Stimulated activated CD8-positive, alpha-beta memory T cell treated with anti-CD3 and anti-CD28 coated beads, Interleukin-2, amount 100 ng/mL, for 1 hour (primary cell): ENCODE measurements at places on chromosomes 7 and 10.

DNA sequence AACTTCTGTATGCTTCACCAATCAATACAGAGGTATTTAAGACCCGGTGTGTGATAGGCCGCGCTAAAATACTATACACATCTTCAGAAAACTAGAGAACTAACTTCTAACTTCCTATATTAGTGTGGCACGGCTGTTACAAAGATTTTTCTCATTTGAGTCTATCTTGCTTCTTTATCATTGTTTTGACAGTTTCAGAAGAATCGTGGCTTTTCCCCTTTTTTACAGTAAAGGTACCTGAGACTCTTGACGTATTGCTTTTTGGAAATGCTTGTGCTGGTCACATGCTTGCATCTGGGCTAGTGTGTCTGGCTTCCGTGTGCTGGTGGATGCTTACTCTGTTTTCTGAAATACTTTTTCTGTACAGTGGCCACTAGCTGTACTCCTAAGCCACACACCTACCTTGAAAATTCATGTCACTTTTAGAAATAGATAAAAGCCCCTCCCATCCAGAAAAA lies 12.7 kb downstream of the IKZF1 start:
- no peak for DNase-seq

- DNase-seq = peak; percentile 82
Observed at GRCh38 chr7:102433219-102434038, at the start of gene ORAI2. Gene ORAI2 (plus strand): TSS chr7:102433575. CDS start chr7:102438957, 5,382 bp downstream.

DNA sequence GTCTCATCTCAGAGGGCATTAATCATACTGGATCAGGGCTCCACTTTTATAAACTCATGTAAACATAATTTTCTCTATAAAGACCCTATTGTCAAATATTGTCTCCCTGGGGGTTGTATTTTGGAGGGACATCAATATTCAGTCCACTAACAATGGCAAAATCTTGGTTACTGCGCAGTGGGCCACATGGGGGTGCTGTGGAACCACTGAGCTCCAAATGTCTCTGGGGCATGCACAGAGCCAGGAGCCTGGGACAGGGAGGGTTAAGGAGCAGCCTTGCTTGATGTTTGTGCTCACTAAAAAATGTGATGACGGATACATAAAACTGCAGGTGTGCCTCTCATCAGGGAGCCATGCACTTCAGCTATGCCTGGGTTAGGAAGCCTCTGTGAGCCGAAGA lies 62.1 kb upstream of the PRSS58 start:
- no peak for DNase-seq

DNA sequence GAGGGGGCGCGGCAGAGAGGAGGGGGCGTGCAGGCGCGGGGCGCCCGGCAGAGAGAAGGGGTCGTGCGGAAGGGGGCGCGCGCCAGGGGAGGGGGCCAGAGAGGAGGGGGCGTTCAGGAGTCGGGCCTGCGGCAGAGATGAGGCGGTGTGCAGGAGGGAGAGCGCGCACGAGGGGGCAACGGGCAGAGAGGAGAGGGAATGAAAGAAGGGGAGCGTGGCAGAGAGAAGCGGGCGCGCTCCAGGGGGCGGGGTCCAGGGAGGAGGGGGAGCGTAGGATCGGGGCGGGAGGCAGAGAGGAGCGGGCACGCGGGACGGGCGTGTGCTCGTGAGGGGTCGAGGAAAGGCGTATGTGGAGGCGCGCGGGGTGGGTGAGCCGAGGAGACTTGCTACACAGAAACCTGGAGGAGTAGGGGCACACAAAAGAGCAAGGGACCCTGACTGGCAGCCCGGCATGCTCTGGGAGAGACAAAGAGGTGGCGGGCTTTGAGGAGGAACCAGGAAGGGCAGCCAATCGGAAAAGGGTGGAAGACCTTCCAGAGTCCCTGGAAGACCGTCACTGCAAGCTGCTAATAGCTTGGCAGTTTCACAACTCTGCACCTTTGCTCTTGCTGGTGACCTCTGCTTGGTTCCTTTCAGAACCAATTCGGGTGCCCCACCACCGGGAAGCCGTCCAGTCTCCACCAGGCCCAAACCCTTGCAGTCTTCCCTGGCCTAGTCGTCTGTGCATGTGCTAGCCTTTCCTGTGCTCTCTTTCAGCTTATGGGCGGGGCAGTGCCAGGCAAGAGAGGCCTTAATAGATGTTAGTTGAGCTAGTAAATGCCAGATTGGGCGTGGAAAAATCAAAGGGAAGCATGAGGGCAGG lies 639 bp downstream of the DYDC2 start:
- no peak for DNase-seq

GRCh38 chr7:94436700-94437099 lies 42.0 kb downstream of the COL1A2 start:
- DNase-seq = no peak

- no peak for DNase-seq
Observed at GRCh38 chr10:120495226-120496009, 38.4 kb downstream of the PLPP4 start.

DNA sequence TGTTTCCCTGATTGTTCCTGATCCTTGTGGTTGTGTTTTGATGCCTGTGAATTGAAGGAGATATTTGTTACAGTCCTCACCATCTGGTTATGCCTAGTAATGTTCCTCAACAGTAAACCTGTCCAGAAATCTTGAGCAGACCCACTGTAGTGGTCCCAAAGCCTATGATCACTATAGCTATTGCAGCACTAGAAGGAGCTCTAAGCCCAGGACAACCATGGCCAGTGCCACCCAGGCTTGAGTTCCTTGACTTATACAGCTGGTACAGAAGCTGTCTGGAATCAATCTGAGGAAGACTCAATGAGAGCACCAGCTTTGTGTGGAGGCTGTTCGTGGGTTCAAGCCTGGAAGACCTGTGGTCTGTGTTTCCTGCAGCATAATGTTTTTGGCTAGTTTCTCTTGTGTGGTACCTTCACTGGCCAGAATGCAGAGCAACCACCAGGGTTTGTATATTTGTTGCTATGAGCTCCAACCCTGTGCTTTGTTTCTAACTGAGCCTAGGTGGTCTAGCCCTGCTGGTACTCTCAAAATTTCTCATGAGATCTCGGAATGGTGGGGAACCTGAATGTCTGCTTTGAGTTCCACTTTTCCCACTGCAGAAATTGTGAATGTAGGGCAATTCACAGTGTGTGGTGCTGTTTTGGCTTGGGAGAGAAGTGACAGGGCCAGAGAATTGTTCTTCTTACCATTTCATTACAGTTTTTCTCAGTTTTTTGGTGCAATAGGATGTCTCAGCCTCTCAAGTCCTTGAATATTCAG lies 355.2 kb downstream of the SUGCT start:
- DNase-seq = no peak

DNA sequence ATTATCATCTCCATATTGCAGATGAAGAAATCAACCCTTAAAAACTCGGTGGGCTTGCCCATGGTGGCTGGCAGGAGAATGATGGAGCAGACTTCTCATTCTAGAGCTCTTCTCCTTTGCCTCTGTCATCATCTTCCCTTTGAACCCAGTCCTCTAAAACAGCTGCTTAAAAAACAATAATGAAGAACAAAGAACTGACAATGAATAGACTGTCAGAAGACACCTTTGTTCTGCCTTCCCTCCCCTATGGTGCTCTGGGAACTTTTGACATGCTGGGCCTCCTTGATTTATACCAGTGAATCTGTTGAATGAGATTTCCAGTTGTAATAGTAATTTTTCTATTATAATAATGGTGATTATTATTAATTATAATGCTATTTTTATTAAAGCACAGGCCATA lies 103.0 kb downstream of the SORCS3 start:
- DNase-seq = no peak

DNA sequence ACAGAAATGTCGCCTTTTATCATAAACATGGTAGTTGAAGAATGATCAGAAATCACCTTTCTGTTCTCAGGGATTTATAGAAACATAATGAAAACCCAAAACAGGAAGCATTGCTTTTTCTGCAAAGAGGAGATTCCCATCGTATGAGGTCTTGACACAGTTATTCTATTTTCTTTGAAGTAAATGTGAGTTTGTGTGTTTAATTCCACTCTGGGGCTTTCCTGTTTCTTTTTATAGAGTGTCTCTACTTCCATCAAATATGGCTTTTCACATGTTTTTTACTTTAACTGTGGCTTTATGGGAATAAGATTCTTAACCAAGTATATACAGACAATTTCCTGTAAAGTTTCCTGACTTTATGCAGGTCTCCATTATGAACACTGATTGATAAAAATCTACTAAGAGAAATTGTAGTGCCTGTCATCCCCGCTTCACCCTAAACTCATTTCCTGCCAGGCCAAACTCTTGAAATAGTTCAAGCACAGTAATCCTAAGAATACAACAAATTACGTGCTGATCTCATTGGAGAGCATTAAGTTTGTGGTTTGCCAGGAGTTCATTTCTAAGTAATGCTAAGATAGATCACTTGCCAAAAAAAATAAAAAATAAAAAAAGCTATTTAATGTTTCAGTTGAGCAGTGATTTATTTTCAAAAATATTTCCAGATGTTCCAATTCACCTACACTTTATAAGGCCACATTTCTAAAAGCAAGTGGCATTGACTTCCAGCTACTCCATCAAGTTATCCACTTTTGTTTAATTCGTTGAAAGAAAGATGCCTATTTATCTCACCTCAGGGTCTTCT lies 52.2 kb upstream of the SEC61G start:
- DNase-seq = no peak

- DNase-seq = no peak
Observed at GRCh38 chr7:89623018-89623672, 531.1 kb upstream of the STEAP1 start.

DNA sequence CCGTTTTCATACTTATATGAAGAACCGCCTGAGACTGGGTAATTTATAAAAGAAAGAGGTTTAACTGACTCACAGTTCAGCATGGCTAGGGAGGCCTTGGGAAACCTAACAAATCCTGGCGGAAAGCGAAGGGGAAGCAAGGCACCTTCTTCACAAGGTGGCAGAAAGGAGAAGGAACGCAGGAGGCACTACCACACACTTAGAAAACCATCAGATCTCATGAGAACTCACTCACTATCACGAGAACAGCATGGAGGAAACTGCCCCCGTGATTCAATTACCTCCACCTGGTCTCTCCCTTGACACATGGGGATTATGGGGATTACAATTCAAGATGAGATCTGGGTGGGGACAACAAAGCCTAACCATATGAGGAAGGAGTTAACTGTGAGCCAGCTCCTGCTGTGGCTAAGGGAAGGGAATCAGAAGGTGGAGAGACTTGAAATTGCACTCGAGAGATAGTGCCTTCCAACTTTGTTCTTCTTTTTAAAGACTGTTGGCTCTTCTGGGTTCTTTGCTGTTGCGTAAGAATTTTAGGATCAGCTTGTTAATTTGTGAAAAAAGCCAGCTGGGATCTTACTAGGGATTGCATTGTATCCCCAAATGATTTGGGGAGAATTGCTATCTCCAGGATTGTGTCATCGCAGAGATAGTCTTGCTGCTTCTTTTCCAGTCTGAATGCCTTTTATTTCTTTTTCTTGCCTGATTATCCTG lies 21.0 kb downstream of the OPTN start:
- no peak for DNase-seq

GRCh38 chr7:124257638-124258308 lies 224.9 kb upstream of the TMEM229A start:
- DNase-seq = no peak

DNA sequence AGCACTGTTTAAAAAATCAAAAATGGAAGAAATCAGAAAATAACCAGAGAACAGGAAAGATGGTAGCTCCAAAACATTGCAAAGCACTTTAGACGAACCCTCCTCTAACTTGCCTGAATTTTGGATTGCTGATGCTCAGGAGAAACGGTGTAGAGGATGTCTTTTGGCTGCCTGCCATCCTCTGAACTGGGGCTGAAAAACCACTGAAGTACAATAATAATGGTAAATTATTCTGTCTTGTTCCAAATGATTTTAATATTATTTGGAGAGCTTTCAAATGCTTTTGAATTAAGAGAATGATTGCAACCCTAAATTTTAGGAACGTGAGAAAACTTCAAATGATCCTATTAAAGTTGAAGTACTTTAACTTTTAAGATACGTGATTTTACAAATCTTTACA lies 167.3 kb upstream of the SLC13A1 start:
- DNase-seq = no peak

GRCh38 chr10:72034040-72034499 lies 54.3 kb downstream of the SPOCK2 start:
- no peak for DNase-seq

GRCh38 chr10:35462491-35462934 lies 126.2 kb downstream of the CCNY start:
- no peak for DNase-seq

- no peak for DNase-seq
Observed at GRCh38 chr10:110643653-110644597, at the start of gene RBM20. Gene RBM20 (plus strand): TSS chr10:110644336. CDS start chr10:110644455, 119 bp downstream.

DNA sequence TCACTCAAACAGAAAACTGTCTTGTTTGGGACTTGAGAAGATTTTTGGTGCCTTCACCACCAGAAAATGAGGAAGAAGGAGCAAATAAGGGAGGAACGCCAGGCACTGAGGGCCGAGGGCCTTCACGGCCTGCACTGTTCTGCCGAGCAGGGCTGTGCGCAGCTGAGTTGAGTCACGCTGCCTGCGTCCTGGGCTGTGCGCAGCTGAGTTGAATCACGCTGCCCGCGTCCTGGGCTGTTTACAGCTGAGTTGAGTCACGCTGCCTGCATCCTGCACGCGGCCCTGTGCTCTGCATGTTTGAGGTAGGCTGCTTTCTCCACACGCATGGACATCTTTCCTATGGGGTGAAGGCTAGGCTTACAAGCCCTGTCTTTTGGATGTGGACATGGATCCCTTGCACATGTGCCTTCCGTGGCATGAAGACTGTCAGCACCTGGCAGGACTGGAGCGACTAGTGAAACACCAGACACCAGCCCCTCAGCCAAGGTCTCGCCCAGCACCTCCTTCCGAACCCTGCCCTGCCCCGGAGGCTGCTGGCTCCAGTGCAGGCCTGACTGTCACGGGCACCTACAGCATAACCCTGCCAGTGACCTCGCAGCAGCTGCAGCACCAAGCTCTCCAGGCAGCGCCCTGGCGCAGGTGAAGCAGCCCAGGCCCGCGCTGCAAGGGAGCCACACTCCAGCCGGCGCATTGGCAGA lies 96.7 kb downstream of the HTR5A start:
- DNase-seq = no peak

DNA sequence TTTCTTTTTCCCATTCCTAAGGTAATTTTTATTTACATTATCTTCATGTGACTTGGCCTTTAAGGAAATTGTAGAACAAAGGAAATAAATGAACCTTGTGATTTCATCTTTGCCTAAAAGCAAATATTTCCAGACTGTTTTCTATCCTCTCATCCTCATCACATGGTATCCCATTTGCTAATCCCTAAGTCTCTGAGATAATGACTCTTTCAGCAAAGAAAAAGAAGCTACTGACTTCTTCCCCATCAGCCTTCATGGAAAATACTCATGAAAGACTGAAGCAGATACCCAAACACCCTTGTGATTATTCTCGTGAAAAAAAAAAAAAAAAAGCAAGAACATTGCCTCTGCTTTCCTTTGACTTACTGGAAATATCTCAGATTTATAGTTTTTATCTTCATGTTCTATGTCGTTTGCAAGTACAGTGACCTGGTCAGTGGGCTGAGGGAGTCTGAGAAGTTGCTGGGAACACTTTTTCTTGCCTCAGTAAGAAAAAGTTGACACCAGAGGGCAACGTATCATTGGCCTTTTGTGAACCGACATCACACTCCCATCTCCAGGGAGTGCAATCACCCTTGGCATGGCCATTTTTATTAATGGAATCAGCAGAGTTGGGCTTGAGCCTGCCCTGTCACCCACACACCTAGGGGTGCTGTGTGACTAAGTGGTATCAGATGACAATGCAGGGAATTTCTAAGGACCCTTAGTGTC lies 246.0 kb upstream of the KMT2E start:
- no peak for DNase-seq
